ENCODE measurements at places on chromosomes 3 and 15.

- DNase-seq, result no peak
Observed at GRCh38 chr3:160224256-160224655, 966 bp upstream of the C3orf80 start.

GRCh38 chr15:85897207-85897894 is 102.6 kb upstream of the KLHL25 start:
- no peak for DNase-seq

GRCh38 chr3:85939074-85939482 is 980.3 kb downstream of the CADM2 start:
- DNase-seq, result no peak

- DNase-seq, result no peak
Observed at GRCh38 chr3:119311081-119311925, 17.1 kb downstream of the ARHGAP31 start.

- DNase-seq, result no peak
Observed at GRCh38 chr3:151305060-151305774, 11.4 kb downstream of the GPR87 start.

- no peak for DNase-seq
Observed at GRCh38 chr3:70360979-70361760, 48.7 kb upstream of the MDFIC2 start.

DNA sequence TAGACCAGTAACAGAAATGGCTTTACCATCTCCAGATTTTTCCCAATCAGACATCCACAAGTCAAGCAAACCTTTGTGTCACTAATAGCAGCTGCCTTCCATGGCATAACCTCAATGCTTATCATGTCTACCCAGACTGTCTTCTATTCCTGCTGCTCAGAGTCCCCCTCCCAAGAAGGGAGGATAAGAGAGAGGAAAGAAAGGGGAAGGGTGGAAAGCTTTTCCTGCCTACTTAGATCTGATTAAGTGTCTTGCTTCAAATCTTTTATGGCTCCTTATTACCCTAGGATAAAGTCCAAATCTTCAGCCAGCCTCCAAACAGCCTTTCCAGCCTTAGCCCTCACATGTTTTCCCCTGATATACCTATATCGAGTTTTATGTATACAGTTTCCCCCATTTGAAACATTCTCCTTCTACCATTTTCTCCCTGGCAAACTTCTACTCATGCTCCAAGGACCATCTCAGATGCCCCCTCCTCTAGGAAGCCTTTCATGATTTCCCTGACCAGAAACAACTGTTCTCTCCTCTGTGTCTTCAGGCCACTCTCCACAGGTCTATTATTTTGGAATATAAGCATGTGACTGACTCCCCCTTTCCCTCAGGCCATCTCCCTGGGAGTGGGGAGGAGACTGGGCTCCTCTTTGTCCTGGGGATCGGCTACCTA is 7.9 kb upstream of the SSUH2 start:
- no peak for DNase-seq

DNA sequence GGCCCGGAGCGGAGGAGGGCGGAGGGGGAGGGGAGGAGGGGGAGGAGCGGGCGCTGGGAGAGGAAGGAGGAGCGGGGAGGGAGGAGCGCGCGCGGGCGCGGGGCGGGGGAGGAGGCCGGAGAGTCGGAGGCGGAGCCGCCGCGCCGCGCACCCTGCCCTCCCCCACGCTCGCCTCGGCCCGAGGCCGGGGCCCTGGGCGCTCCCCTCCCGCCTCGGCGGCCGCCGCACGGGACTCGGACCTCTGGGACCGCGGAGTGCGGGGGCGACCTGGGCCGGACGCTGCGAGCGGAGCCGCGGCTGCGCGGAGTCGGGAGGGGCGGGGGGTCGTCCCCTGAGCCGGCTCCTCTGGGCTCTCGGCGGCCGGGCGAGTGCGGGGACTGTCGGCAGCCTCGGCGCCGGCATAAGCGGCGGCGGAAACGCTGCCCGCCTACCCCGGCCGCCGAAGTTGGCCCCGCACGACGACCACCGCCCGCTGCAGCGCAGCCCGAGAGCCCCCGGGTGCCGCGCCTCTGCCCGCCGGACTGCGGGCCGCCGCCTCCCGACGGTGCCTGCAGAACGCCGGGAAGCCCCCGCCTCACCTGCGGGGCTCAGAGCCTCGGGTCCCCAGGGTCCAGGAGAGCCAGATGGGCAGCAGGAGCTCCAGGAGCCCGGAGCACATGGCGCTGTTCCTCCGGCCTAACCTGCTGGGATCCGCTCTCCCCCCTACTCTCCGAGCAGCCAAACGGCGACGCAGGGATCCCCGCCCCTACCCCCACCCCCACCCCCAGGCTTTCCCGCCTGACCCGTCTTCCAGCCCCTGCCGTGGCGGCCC is 406 bp upstream of the GABRB3 start:
- no peak for DNase-seq

DNA sequence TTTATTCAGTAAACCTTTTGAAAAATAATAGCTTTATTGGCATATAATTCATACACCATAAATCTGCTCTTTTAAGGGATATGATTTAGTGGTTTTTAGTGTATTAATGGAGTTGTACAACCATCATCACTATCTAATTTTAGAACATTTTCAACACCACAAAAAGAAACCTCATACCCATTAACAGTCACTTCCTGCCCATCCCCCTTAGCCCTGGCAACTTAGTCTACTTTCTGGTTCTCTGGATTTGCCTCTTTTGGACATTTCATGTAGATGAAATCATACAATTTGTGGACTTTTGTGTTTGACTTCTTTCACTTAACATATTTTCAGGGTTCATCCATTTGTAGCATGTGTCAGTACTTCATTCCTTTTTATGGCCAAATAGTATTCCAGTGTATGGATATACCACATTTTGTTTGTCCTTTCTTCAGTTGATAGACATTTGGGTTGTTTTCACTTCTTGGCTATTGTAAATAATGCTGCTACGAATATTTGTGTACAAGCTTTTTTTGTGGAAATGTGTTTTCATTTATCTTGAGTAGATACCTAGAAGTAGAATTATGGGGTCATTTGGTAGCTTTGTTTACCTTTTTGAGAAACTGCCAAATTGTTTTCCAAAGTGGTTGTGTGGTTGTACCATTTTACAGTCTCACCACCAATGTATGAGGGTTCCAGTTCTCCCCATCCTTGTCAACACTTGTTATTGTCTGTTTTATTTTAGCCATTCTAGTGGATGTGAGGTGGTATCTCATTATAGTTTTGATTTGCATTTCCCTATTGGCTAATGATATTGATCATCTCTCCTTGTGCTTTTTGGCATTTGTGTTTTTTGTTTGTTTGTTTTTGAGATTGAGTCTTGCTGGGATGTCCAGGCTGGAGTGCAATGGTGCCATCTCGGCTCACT is 45.8 kb downstream of the SMAD3 start:
- no peak for DNase-seq

- no peak for DNase-seq
Observed at GRCh38 chr15:101437618-101438481, 51.7 kb downstream of the PCSK6 start.

GRCh38 chr3:100759950-100760349 is 50.7 kb downstream of the TFG start:
- no peak for DNase-seq

GRCh38 chr3:122679882-122680474 is 661 bp upstream of the PARP14 start:
- DNase-seq, result no peak
